ENCODE measurements at places on chromosomes 2 and 18.

DNA sequence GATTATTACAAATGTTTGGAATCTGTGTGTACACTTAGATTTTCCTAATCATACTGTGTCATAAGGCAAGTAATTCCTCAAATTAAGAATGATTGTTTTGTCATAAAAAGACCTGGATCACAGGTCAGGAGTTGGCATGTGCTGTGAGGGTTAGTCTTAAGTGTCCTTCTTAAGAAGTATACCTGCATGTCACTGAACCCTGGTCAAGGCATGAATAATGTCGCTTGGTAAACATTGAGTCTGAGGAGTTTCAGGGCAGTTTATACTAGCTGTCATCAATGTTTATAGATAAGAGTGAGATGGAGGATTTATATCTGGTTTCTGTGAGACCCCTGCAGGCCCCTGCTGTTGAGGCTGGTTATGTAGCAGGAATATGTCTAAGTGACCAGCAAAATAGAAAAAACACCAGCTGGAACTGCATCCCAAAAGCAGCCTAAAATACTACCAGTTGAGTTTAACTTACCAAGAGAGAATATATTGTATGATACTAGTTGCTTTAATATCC lies 112.0 kb upstream of the NOSTRIN start:
- no peak for DNase-seq

DNA sequence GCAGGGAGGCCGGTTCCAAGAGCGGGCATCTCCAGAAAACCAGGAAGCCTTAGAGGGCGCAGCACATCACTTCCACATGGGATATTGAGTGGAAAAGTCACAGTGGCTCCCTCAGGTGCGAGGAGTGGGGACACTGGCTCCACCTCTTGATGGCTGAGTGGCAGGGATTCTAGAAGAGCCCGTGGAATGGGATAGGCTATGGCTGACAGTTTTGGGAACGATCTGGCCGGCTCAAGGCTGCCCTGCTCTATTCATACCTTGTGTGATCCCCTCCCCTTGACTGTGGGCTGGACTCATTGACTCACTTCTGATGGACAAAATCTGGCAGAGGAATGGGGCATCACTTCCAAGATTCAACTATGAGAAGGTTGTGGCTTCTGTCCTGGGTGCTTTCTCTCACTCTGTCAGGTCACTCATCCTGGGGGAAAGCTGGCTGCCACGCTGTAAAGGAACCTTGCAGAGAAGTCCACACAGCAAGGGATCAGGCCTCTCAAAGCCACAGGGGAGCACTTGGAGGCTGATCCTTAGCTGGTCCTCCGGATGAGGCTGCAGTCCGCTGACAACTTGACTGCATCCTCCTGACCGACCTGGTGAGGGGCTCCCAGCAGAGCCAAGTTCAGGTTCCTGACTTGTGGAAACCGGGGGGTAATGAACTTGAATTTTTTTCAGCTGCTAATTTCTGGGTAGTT lies 46.7 kb upstream of the HS6ST1 start:
- no peak for DNase-seq

DNA sequence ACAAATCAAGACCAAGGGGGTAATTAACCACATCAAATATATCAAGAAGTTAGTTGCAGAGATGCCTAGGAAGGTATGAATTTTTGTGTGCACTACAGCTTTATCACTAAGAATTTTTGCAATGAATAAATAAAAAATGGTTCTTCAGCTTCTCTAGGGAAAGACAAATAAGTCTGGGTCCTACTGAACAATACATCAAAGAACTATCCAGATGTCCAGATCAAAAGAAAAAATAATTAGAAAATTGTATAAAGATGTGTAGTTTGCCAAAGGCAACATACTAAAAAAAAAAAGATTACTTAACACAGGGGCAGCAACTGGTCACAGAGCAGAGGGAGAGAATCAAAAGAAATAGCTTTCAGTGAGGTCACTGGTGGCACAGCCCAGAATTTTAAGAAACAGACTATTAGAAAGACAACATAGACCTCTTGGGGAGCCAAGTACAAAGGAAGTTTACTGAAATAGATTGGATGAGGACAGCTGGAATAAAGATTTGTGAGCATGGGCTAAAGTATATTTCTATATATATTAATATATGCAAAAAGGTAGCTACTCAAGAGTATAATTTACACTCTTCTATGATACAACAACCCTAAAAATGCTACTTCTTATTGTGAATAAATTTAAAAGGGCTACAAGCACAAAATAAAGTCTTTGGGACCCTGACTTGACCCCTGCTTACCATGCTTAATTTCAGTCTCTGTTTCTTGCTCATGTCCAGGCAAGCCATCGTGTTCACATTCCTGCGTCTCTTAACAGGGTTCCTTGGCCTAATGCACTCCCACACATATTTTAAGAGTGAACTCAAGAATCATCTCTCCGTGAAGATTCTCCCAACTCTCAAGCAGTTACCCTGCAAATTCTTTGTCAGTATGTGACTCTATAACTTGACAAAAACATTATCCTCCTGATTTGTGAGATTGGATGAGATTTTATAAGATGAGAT lies 99.0 kb upstream of the GRB14 start:
- DNase-seq = no peak

- no peak for DNase-seq
These were observed 247.4 kb downstream of the MYO3B start for GRCh38 chr2:170425281-170425751.

DNA sequence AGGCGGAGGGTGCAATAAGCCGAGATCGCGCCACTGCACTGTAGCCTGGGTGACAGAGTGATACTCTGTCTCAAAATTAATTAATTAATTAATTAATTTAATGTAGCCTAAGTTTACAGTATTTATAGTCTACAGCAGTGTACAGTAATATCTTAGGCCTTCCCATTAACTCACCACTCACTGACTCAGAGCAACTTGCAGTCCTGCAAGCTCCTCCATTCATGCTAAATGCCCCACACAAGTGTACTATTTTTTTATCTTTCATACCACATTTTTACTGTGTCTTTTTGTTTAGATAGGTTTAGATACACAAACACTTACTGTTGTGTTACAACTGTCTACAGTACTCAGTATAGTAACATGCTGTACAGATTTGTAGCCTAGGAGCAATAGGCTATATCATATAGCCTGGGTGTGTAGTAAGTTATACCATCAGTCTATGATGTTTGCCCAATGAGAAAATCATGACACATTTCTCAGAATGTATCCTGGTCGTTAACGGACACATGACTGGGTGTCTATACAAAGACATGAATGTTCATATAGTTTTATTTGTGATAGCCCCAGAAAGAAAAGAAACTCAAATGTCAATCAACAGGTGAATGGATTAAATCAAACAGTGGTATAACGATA lies 15.8 kb upstream of the RNU2-63P start:
- DNase-seq = no peak

DNA sequence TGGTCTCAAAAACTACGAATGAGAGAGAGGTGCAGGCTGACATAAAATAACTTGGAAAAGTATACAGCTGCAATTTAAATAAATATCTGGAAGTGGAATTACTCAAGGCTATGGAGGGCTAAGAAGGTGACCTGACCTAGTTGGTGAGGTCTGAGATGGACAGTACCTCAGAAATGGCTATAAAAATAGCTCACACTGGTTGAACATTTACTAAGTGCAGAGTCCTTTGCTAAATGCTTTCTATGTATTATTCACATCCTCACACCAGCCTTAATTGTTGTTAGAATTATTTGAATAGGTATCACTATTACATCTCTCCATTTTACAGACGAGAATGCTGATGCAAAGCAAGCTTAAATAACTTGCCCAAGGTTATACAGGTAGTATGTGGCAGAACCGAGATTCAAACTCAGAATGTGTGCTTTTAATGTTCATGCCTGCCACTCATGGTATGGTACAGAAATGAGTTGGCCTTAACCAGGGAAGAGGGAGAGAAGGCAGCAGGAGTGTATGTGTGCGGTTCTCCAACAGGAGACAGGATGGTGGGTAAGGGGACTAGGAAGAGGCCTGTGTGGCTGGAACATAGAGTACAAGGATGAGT lies 37.4 kb downstream of the MRPL44 start:
- DNase-seq = no peak

GRCh38 chr2:26571316-26571715 lies 69.8 kb downstream of the CIB4 start:
- DNase-seq = no peak

DNA sequence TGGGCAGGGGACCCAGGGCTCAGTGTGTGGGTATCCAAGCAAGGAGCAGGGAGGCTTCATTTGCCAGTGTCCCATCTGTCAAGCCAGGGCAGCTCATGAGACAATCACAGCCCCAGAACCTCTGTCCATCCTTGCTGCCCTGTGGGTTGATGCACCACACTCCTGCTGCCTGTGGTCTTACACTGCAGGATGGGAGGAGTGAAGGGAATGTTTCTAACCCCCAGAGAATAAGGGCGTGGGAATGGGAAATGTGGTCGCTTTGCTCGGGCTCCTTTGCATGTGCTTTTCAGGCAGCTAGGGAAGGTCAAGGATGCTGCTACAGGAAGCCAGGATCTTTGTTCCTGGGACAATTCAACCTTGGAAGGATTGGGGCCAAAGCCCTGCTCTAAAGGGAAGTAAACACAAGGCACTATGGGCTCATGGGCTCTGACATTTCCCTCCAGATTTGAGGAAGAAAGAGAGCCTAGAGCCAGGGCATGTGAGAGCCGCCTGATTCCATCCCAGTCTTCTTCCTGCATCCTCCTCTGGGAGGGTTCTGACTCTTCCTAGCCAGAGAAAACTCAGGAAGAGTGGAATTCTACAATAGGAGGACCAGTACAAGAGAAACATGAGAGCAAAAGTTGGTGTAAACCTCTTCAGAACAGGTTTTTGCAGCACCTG lies 18.8 kb upstream of the MAP3K20 start:
- DNase-seq = no peak

GRCh38 chr2:19111354-19111753 lies 247.1 kb downstream of the OSR1 start:
- DNase-seq = no peak

GRCh38 chr2:189439342-189439741 lies 1.9 kb upstream of the WDR75 start:
- DNase-seq = no peak

GRCh38 chr2:200863782-200864175 lies 679 bp downstream of the CLK1 start:
- DNase-seq = no peak

DNA sequence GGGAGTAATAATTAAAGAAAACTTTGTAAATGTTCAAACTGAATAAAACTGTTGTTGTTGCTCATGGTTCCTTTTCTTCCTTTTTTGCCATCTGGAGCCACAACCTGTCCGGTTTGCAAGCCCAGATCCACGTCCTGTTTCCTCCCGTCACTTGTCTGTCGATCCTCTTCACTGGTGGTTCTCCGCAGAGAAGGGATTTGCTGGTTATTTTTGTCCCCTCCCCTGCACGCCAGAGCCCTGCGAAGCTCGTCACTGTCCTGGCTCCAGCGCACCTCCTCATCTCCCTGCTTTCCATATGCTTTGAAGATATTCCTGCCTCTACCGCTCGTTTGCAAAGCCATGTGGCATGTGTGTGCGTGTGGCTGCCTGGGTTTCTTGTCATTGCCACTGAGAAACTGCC lies 461.4 kb downstream of the RNF144A start:
- DNase-seq = no peak

DNA sequence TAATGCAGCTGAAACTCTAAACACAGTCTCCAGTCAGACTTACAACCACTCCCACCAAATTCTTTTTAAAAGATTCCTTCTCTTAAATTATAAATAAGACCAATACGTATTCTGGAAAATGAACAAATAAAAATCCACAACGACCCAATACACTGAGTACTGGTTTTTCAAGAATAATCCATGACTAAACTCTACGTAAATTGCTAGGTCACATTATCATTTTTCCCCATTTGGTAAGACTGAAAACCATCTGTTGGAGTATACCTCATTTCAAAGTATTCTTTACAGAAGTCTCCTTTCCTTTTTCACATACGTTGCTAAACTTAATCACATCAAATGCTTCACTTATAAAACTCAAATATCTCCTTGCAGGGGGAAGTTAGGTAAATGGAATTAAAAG lies 6.0 kb downstream of the ZNF516 start:
- DNase-seq = no peak

- no peak for DNase-seq
These were observed 16.7 kb upstream of the FOSL2 start for GRCh38 chr2:28375742-28376631.

GRCh38 chr2:1993711-1994682 lies 249.7 kb upstream of the PXDN start:
- DNase-seq = no peak

GRCh38 chr18:62128157-62128556 lies 58.7 kb downstream of the PIGN start:
- DNase-seq = no peak

DNA sequence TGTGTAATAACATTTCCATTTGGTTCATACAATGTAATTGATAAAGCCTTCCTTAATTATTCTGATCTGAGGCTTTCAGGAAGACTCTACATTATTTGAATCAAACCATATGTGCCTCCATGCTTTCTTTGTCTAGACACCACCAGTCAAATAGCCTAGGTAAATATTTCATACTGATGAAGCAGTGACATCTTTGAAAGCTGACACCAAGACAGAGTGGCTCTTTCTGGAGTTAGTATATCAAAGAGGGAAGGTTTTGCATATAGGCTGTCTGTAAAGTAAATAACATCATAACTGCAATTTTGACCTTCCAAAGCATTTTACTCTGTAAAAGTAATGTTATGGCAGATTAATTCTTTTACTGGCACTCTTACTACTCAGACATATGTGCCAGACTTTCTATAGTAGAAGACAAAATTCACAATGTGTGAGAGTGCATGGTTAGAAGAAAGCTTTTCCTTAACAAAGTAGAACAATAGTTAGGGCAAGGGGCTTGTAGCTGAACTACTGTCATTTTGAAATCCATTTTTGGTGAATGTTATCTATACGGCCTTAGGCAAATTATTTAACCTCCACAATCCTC lies 177.3 kb downstream of the ERBB4 start:
- no peak for DNase-seq

DNA sequence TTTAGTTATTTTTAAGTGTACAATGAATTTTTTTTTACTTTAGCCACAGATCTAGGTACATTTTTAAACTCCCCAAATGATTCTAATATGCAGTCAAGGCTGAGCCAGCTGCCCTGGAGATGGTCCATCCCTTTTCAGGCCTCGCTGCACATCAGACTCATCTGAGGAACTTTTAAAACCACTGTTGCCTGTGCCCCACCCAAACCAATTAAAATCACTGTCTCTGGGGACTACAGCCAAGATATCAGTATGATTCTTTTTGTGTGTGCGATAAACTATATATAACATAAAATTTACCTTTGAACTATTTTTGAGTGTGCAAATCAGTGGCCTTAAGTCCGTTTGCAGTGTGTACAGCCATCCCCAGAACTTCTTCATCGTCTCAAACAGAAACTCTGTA lies 9.1 kb upstream of the MALT1 start:
- no peak for DNase-seq

GRCh38 chr2:136487421-136487820 lies 277.9 kb upstream of the THSD7B start:
- DNase-seq = no peak

- DNase-seq = no peak
These were observed 497.4 kb downstream of the CMPK2 start for GRCh38 chr2:6368281-6368680.

DNA sequence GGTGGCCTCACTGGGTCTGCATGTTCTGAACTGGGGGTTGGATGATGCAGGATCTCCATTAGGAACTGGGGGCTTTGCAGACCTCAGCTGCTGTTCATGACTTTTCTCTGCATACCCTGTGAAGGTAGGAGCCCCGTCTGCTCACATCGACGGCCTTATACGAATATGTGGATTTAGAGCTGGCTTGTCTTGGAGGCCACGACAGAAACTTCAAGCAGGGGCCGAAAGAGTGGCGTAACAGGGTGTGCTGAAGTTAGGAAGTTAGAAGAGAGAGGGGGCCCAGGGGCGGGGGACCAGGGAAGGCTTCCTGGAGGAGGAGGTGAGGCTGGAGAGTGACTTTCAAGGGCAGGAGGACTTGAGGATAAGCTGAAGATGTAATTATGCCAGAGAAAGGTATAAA lies 144.9 kb downstream of the TSN start:
- no peak for DNase-seq
